Activated T-helper 1 cell treated with anti-CD3 and anti-CD28 coated beads, Interleukin-2, amount 50 U/mL, for 16 hours (primary cell): ENCODE measurements at places on chromosomes 6 and 20.

DNA sequence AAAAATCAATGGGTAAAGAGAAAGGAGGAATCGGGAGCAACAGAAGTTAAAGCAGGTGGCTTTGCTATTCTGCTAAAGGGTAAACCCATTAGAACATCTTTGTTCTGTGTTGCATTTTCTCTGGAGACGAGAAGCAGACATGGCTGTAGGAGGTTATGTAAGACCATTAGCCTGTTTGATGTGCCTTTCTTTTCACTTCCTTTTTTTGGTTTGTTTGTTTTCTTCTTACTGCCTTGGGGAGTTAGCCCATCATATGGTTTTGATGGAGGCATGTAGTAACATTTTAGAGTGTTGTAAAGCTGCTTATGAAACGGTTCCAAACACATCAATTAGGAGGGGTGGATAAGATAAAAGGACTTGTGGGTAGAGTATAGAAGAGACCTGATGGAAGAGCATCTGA lies 131.0 kb downstream of the DOK5 start:
- DNase-seq: no peak

DNA sequence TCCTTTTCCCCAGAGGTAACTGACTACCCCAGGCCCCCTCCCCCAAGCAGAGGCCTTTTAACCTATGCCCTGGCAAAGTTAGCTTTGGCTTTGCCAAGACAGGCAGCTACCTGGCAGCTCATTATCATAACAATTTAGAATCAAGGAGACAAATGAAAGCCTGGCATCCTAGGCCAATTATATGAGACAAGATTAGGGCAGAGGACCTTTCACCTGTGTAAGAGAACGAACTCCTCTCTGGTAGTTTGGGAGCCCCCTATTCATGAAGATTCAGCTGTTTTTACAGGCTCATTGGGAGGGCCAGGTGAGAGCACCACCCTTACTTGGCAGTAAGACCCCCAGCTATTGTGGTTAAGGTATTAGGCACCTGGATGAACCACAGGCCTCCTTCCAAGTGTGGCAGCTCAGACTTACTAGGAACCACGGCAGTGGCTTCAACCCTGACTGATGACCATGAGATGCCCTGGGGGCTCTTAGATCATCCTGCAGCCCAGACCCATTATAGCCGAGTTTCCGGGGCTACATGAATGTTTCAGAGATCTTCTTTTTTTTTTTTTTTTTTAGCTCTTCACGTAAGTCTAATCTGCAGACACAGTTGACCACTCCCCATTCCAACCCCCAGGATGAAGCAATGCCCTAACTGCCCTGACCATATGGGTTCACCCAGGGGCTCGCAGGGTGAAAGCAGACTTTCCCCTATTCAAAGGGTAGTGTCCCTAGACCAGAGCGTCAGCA lies 56.2 kb downstream of the RAB44 start:
- DNase-seq: no peak

GRCh38 chr6:119466226-119466625 lies 116.7 kb upstream of the MAN1A1 start:
- no peak for DNase-seq

DNA sequence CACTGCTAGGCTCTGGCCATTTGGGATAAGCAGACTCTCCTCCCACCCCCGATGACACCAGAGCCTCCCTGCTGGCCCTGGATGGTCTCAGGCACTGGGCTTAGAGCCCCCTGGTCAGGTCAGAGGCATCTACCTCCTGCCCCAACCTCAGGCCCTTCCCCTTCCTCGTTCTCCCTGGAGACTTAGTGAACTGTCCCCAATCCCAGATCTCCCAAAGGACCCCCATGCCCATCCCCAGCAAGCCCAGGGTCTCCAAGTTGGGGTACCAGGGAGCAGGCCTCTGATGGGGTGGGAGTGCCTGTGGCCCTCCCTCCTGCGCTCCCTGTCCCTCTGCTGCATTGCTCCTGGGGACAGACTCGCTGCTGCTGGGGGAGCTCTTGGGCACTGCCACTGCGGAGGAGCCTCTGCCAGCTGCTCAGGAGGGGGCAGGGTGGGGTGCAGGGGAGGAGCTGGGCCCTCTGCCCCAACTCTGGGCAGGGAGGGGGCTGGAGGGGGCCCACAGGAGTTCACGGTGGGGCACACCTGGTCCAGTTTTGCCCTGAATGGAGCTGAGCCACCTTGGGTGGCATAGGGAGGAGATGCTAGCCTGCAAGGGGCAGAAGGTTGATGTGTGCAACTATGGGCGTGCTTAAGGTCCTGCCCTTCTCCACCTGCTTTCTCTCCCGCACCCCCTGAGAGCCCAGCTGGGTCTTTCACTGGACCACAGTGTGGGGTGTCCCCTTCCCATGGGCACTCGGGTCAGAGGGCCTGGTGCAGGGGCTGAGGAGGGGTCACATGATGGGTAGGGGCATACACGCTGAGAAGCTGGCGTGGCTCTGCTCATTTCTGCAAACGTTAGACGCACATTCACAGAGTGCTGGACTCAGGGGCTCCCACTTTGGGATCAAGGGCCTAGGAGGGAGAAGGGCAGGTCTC lies 40.4 kb downstream of the SPDEF start:
- DNase-seq: no peak

- DNase-seq: no peak
Observed at GRCh38 chr6:157050537-157051265, 272.6 kb downstream of the TMEM242 start.

DNA sequence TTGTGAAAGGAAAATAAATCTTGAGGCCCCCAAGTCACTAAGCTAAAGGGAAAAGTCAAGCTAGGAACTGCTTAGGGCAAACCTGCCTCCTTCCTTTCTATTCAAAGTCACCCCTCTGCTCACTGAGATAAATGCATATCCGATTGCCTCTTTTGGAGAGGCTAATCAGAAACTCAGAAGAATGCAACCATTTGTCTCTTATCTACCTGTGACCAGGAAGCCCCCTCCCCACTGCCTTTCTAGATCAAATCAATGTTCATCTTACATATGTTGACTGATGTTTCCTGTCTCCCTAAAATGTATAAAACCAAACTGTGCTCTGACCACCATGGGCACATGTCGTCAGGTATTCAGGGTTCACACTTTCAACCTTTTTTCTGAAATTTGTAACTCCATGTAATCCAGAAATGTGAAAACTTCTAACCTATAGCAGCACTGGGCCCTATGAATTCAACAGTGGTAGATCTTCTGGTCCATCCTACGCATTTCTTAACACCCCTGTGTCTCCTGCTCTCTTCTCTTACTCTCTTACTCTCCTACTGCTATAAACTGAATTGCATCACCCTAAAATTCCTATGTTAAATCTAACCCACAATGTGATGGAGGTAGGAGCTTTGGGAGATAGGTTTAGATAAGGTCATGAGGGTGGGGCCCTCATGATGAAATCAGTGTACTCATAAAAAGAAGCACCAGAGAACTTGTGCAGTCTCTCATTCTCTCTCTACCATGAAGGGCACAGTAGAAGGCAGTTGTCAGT lies 89.3 kb downstream of the EPB41L2 start:
- DNase-seq: no peak

DNA sequence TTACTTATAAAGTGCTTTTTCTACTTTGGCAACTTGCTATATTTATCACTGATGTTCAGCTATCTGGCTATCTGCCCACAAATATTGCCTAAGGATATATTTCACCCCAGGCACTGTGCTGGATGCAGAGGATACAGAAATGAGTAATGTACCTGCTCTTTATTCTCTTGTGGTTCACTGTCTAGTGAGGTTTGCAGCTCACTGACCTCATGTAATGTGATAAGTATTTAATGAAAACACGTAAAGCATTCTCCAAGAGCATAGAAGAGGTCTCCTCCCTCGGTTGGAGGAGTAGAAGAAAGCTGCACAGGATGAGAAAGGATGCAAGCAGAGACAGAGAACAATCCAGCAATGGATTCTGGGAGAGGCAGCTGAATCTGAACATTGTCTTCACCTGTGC lies 610.7 kb downstream of the CBLN4 start:
- no peak for DNase-seq

DNA sequence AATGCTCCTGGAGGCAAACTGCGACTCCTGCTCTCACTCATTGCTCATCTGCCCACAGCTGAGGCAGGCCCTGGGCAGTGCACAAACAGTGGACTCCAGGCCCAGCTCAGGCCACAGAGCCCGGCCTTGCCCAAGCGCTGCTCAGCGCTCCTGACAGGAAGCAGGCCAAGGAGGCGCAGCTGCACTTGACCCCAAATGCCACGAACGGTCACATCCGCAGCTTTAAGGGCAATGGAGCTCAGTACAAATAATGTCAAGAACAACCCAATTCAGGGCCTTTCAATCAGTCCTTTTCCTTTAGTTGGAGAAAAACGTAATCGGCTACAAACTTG lies 33.8 kb downstream of the RRBP1 start:
- DNase-seq: no peak

DNA sequence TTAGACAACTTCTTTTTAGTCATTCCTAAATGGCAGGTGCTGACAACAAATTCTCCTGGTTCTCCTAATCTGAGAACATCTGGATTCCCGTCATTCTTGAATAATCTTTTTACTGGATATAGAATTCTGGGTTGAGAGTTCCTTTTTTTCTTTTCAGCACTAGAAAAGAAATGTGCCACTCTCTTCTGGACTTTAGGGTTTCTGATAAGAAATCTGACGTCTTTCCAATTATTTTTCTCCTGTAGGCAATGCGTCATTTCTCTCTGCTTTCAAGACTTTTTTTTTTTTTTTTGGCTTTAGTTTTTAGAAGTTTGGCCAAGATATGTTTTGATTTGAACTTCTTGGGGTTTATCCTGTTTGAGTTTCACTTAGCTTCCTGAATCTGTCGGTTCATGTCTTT lies 66.1 kb upstream of the RNF24 start:
- no peak for DNase-seq

DNA sequence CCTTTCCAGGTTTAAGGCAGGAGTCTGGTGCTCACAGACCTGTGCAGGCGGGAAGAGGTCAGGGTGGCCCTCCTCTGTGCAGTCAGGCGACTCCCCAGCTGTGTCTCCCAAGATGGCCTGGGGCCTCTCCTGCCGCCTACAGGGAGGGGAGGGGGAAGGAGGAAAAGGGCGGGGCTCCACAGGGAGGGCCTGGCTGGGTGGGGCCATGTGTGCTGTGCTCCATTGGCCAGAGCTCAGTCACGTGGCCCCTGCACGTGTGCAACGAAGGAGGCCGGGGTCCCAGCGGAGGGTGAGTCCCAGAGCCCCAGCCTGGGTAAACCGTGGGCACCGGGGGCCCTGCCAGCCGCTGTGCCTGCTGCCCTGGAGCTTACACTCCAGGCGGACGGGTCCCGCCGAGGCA lies 211.6 kb downstream of the ZDHHC14 start:
- DNase-seq: no peak
